KBM-7 (cell line): ENCODE measurements at places on chromosomes 12 and 14.
A peak's percentile ranks its signal among the peaks of the same experiment; 100 is the strongest.

DNA sequence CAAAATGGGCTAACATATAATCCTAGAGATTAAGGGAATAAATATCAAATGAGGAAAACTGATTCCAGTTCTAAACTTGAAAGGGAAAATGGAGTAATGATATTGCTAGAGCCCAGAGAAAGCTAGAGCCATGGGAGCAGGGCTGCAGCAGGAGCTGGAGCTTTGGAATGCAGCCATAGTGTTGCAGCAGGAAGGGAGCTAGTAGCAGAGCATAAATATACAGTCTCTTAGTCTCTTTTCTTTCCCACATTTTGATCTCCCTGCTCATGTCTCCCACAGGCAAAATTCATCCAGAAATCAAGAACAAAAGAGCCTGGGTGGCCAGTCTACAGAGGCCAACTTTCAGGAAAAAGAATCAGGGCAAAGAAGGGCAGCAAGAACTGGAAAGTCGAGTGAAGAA, 253.7 kb downstream of the ATXN7L3B start:
- DNase-seq, result no peak

- no peak for DNase-seq
Measured at GRCh38 chr14:72736308-72736707, 157.6 kb downstream of the DPF3 start.

GRCh38 chr12:48390026-48390425, 39.3 kb upstream of the ZNF641 start:
- DNase-seq, result no peak

DNA sequence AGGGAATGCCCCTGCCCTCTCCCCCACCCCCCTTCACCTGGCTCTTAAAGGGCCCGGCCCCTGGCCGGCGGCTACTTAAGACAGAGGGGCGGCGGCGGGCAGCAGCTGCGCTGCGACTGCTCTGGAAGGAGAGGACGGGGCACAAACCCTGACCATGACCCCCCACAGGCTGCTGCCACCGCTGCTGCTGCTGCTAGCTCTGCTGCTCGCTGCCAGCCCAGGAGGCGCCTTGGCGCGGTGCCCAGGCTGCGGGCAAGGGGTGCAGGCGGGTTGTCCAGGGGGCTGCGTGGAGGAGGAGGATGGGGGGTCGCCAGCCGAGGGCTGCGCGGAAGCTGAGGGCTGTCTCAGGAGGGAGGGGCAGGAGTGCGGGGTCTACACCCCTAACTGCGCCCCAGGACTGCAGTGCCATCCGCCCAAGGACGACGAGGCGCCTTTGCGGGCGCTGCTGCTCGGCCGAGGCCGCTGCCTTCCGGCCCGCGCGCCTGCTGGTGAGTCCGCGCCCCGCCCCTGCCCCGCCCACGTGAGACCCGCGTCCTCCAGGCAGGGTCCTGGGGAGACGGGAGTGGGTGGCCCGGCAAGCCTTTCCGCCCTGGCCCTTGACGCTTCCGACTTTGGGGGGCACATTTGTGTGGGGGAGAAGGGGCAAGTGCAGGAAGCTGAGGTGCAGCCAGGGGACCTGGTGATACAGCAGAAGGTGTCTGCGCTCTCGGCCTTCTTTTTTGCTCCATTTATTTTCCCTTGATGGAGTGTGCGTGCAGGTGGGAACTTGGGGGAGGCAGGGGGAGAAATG, at the start of gene IGFBP6:
Gene IGFBP6 (plus strand): TSS at position 104 of the 790 bp plus-strand sequence. CDS start 51 bp downstream, at position 155.
- peak; percentile 44 for DNase-seq

DNA sequence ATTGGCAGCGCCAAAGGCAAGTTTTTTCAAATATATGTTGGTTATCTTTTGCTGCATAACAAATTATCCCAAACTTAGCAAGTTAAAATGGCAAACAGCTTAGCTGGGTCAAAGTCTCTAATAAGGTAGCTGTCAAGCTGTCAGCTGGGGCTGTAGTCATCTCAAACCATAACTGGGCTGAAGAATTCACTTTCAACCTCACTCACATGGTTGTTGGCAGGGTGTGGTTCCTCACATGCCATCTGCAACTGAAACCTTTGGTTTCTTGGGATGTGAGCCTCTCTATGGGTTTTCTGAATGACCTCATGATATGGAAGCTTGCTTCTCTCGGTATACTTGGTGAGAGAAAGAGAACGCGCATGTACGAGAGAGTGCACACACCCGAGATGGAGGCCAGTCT, 125.4 kb downstream of the LRIG3 start:
- DNase-seq, result no peak

DNA sequence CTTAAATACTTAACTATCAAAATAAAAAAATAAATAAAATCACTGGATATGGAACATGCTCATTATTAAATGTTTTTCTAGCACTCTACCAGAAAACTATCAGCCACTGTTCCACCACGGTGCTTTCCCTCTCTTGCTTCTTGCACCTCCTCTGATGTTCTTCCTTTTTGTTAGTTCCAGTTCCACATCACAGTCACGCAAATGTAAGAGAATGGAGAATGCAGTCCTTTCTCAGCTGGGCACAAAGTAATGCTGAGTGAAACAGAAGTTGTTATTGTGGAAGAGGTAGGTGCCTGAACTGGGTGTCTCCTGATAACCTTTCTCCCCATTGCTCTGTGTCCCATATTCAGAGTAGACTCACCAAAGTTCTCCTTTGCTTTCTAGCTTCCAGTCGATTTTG, 1116.9 kb upstream of the TMEM132C start:
- no peak for DNase-seq

GRCh38 chr14:63878052-63878451, 25.2 kb downstream of the SYNE2 start:
- no peak for DNase-seq

DNA sequence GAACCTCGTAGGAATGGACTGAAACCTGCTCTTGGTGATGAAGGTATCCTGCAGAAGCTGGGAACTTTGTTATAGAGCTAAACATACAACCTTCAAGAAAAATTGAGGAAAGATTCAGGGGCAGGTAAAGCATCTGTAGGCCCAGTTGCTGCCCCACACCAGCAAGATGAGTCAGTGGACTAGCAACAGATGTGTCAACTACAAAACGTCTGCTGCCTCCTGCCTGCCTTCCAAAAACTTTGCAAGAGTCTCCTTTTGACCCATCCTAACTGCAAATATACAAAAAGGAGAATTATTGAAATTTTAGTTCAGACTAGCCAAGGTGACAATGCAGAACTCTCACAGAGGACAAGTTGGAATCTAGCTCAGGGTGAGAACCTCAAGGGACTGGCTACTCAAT, 60.9 kb upstream of the TMTC1 start:
- no peak for DNase-seq

GRCh38 chr14:60002819-60003492, 83.0 kb downstream of the LRRC9 start:
- DNase-seq, result no peak

DNA sequence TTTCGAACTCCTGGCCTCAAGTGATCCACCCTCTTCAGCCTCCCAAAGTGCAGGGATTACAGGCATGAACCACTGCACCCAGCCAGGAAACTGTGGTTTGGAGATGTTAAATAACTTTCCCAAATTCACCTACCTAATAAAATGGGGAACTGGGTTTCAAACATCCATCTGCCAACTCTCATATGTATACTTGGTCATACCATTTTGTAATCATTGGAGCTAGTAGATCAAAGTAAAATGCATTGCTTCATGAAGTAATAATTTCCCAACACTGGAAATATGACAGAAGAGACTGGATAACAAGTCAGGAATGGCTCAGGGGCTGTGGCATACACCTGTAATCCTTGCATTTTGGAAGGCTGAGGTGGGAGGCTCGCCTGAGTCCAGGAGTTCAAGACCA, 5.3 kb upstream of the HECTD1 start:
- peak; percentile 18 for DNase-seq

DNA sequence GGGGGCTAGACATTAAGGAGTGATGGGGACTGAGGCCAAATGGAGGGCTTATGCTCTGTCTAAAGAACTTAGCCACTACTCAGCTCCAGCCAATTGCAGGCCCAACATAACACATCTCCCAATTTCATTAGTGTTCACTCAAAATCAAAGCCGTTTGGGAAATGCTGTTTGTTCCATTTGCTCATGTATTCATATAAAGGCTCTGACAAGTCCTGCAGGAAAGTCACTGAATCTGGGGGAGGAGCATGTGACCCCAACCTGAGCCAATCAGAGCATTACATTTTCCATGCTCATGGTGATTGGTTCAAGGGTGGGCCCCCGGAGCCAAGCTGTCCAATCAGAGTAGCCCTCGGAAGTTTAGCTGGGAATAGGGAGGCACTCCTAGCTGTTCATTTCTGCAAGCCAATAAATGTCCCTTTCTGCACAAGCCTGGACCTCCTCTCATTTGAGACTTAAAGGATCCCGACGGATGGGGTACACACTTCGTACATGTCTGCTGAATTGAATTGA, 20.9 kb downstream of the SDSL start:
- DNase-seq, result no peak

DNA sequence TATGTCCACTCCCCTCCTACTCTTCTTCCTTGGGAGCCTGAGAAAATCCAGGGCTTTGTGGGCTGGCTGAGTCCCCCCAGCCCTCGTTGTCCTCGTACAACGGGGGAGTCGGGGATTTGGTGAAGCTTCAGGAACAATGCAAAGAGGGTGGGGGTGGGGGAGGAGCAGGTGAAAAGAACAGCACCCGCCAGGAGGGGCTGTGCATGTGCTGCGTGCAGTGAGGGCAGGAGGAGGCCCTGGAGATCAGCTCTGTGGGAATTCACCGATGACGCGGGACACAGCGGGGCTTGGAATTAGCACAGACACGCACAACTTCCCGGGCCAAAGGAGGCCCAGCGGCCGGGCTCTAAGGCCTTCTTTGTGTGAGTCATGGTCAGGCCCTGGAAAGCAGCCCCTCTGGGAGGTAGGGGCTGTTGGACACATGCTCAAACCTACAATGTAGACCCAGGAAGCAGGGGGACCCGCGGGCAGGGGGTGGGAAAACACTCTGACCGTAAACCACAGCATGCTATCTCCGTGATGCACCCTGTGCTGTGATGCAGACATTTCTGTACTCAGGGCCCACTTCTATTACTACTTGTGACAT, 32.8 kb downstream of the RBM19 start:
- no peak for DNase-seq

GRCh38 chr14:65506801-65507200, 94.3 kb downstream of the FUT8 start:
- no peak for DNase-seq

DNA sequence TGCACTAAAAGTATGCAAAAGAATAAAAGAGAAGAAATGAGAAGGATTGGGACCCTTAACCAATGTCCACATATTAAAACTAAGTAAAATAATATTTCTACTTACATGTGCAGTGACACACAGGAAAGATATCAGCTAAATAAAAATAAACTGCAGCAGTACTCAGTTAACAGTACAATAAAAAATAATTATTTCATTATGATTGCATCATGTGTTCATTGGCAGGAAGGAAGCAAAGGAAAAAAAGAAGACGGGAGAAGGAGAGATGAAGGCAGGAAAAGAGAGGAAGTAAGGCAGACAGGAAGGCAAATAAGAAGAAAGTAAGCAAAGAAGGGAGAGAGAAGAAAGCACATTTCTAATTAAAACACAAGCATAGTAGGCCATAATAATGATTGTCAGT, 33.0 kb downstream of the RASSF9 start:
- DNase-seq, result no peak

DNA sequence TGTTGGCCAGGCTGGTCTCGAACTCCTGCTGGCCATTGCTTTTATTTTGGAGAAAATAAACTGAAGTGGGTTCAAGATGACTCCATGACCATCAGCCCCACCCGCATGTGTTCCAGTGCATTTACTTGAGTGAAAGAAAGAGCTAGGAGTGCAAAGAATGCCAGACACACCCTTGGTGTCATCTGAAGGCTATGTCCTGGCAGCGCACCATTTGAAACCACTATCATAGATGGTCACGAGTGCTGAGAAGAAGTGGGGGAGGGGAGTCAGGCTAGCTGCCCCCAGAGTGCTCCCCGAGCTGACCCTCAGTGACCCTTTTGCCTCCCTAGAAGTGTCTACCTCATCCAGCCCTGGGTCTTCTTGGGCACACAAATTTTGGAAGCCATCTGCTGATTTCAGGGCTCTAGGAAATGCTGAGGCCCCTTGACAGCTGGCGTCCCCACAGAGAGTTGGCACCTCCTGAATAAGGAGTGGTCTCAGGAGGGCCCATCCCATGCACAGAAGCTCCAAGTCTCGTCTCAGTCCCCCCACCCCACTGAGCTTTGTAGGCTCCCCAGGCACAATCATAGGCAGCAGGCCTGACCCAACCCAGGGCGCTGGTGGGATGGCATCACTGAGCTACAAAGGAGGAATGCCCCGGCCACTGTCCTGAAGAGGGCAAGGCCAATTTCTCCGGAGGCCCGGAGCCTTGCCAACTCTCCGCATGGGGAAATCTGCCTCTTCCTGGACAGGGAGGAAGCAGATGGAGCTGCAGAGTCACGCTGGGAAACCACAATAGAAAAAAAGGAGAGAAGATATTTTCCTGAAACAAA, 28.0 kb downstream of the PXN start:
- DNase-seq, result peak; percentile 84

DNA sequence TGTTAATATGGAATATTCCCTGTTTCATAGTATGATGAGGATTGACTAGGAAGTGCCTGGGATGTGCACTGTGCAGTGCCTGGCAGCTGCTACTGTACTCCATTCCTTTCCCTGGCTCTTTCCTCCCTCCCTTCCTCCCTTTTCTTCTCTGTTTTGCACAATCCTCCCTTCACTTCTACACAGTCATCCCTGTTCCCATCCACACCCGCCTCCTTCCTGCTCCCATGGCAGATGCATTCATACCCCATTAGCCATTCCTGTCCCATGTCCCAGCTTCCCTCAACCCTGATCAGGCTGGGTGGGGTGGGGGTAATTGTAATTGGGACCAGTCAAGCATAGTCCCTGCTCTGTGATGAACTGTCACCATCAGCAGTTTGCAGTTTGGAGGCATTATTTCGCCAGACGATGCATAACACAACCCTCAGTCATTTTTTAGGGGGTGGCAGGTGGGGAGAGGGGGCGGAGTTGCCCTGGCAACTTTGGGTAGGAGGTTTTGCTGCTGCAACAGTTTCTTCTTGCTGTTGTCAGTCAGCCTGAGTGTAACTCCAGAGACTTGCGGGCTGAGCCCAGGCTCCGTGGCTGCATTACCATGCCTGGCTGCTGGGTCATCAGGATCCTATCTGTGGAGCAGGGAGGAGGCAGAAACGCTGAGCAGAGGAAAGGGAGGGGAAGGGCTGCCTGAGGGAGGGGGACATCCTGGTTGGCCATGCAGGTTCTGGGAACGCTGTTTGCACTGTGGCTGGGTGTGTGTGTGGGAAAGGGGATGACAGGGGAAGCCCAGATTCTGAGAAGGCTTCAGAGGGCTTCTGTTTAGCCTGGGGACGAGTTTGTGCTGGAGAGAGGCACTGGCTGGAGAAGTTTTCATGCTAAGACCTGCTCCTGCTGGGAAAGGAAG, 4.1 kb upstream of the KRT84 start:
- DNase-seq, result no peak

GRCh38 chr12:3364226-3364625, 126.8 kb upstream of the PRMT8 start:
- DNase-seq, result no peak

DNA sequence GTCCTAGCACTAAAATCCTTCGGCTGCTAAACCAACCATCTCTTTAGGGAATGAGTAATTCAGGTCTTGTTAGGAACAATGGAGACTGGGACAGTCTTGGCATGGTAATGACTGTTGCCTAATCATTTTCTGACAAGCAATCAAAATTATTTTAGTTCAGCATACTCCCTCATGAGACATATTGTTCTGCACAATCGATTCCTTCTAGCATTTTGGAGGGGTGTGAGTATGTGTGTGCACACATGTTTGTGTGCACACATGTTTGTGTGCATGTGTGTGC, 2.1 kb upstream of the KRT1 start:
- DNase-seq, result no peak

- DNase-seq, result no peak
Measured at GRCh38 chr14:59107819-59108218, 80.6 kb upstream of the DAAM1 start.

- DNase-seq, result no peak
Measured at GRCh38 chr12:14991069-14991468, 18.2 kb downstream of the PDE6H start.

- no peak for DNase-seq
Measured at GRCh38 chr12:96710127-96710745, 196.8 kb upstream of the NEDD1 start.
